ENCODE measurements at places on chromosomes 11 and 22.

- no peak for DNase-seq
These were observed 47.9 kb upstream of the SNX19 start for GRCh38 chr11:130964058-130964792.

DNA sequence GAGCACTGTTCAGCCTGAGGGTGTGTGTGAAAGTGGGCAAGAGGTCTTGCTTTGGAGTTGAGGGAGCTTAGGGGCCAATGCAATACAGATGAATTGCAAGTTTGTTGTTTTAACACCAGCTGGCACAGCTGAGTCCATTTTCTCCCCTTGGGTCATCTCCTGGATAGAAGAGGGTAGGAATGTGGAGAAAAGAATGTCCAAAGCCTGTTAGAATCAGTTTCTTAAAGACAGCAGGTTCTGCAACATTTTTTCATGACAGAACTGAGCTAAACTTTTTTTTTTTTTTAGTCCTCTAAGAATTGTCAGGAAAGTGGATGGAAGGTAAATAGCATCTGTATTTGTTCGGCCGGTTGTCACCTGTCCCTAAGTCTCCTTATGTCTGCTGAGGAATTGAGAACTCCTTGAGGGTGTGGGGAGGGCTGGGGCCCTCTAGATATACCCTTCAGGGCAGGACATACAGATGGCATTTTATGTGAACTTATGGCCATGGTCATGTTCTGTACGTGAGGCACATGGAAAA lies 211.1 kb upstream of the CADM1 start:
- DNase-seq = no peak

DNA sequence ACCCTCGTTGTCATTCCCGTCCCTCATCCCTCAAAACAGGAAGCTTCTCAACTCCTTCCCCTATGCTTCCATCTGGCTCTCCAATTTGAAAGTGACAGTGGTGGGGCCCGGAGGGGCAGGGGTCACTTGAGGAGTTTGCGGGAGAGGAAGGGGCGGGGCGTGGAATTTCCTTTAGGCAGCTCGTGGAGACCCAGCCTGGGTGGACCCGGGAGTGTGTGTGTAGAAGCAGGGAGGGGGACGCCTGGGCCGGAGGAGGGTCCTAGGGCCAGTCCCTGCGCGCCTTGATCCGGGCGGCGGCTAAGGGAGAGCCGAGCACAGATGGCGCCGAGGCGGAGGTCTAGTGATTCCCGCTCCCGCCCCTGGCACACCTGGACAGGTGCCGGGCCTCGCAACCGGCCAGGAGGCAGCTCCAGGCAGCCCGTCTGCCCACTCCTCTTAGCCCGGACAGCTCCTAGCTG lies 7.8 kb upstream of the PAX6 start:
- DNase-seq = no peak

DNA sequence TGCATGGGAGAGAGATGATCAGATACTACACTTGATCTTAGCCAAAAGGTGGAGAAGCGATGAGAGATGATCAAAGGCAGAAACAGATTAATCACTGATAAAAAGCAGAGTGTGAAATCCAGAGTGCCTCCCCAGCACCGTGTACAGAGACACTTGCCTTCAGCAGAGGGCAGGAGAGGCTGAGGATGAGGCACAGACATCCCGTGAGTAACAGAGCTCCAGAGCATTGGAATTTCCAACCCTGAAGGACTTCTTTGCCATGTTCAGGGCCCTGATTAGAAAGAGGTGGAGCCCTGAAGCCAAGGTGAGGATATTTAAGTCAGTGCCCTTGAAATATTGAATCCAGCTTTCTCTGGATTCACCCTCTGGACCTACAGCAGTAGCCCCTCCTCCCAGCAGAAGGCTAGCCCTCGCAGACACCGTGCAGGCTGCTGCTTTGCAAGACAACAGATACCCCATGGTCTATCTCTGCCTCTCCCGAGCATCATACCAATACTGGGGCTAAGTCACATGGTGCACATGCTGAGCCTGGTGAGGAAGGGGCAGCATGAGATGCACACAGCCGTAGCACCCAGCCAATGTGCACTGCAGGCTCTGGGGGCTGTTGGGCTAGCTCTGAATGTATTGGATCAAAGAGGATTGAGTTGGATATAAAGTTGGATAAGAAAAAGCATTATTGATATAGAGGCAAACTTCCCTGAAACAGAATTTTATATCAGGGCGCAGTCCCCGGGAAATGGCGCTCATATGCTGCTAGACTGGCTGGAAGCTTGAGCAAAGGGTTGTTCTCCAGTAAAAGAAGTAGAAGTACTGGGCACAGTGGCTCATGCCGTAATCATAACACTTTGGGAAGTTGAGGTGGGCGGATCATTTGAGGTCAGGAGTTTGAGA lies 200.3 kb upstream of the B3GAT1 start:
- no peak for DNase-seq

- no peak for DNase-seq
These were observed 94.2 kb upstream of the TBCEL start for GRCh38 chr11:120929664-120930154.

GRCh38 chr11:29022676-29023075 lies 914.5 kb downstream of the METTL15 start:
- DNase-seq = no peak

GRCh38 chr11:269146-269890 lies 8.9 kb upstream of the NLRP6 start:
- DNase-seq = no peak

All from C1 segment of cervical spinal cord (tissue), 14 donors.